ENCODE measurements at places on chromosomes 7 and 10.

DNA sequence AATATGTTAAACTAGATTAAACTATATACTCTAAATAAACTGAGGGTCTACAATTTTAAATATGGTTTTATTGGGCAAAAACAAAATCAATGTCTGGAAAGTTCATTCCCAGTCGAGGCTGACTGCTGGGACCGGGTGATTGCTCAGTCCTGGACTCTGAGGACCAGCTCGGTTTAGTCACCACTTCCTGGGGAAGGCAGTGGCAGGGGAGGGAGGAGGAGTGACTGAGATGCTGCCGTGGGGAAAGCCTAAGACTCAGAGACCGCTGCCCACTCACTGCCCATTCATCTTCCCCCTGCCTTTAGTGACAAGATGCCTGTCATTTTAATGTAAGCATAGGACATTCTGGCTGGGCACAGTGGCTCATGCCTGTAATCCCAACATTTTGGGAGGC is 29.0 kb downstream of the ATOH7 start:
- no peak for DNase-seq

DNA sequence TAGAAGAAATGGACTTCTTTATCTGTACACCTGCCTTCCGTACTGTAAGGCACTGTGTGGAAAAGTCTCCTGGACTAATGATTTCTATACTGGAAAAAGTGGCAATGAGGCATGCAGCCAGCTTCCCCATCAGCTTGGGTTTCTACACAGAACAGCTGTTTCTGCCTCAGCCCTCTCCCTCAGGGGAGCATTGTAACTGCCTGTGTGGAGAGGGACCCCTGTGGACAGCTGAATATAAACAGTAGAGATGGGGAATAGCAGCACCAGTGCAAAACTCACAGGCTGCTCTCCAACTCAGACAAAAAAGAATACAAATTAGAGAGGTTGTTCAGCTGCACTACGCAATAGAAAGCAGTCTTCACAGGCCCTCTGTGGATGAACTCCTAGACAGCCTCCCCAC is 451.3 kb upstream of the MBL2 start:
- no peak for DNase-seq

DNA sequence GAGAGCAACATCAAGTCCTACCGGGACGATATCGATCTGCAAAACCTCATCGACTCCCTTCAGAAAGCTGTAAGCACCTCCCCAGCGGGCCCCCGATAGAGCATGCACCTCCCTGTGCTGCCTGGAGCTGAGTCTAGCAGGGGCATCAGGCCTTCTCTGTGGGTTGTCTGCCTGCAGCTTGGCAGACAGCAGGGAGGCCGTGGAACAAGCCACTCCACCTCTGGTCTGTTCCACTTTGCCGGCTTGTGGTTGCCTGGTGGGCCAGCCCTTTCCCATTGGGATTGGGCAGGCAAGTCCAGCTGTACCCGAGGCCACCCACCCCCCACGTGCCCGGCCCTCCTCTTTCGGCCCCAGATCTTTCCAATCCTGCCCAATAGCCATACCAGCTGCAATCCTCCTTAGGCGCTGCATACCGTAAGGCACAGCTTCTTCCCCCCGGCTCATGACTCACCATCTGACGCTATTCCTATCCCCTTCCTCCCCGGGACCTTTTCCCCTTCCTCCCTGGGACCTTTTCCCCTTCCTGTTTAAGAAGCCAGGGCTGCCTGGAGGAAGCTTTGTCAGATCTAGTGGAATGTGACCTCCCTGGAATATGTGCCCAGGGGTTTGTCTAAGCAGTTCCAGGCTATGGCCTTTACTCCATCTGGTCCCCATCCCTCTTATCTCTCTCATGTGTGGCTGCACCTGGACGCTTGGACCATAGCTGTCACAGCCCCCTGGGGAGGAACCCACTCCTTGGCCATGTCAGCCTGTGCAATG is 28.1 kb upstream of the SH2D4B start:
- DNase-seq, result no peak

DNA sequence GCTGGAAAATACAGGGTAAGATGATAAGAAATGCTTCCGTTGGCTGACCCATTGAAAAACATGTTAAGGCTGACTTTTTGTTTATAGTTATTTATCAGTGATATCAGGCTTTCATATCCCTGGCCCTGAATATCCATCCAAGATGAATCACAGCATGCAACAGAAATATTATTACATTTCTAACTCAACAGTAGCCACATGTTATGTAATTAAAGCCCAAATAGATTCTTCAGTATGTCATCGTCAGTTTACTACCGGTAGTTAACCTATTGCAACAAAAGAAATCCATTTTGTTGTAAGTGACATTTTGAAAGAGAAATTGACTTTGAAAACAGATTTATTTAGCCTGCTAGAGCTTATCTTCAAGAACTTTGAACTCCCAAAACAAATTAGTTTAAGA is 354.1 kb upstream of the CELF2 start:
- no peak for DNase-seq
